ENCODE measurements at places on chromosomes 1 and 21.

DNA sequence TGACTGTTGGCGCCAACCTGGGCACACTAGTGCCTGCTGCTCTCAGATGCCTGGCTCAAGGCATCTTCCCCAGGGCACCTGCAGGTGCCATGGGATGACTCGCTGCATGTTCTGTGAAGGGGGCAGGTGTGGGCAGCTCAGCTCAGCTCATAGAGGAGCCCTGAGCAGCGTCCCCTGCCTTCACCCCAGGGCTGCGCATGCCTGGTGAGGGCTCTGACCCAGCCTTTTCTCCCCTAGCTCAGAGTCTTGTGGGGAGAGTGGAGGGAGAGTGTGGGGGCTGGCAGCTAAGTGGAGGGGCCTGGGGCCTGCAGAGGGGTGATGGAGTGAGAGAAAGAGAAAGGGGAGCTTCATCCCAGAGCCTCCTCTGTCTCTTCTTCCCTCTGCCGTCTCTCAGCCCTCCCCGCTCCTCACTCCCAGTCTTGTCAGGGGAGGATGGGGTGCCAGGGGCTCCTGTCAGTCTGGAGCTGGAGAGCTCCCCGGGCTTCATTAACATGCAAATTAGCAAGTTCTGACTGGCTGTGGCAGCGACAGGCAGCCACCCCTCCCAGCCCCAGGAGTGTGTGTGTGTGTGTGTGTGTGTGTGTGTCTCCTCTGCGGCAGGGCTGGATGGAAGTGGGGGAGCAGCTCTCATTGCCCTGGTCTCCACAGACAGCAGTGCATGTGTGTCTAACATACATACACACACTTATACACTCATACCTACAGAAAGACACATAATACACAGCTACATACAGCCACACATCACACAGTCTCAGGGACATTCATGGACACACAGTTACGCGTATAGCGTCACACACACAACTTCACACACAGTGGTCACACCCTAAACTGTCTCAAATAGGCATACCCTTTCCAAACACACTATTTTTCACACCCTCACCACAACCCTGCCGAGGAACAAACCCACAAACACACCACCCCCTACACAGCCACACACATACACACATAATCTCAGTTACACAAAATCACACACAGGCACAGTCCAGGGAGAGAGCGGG lies 34.0 kb downstream of the FOXO6 start:
- DNase-seq: no peak

GRCh38 chr1:6037338-6037762 lies 8.3 kb upstream of the KCNAB2 start:
- DNase-seq: no peak

DNA sequence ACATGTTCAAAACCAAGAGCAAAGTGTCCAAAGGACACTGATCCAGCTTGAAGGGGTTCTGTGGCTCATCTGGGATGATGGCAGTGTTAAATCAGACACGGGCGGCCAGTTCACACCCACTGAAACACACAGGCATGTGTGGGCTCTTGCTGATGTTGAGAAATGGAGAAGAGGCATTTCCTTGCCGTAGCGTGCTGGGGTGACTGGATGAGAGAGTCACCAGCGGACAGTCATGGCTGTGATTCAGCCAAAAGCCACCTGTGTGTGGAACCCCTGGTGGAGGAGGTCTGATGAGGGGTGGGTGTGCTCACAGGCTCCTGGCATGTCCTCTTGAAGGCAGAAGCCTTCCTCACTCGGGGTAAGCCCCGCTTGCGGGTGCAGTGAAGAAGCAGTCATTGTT lies 7.2 kb downstream of the C1orf35 start:
- DNase-seq: no peak

DNA sequence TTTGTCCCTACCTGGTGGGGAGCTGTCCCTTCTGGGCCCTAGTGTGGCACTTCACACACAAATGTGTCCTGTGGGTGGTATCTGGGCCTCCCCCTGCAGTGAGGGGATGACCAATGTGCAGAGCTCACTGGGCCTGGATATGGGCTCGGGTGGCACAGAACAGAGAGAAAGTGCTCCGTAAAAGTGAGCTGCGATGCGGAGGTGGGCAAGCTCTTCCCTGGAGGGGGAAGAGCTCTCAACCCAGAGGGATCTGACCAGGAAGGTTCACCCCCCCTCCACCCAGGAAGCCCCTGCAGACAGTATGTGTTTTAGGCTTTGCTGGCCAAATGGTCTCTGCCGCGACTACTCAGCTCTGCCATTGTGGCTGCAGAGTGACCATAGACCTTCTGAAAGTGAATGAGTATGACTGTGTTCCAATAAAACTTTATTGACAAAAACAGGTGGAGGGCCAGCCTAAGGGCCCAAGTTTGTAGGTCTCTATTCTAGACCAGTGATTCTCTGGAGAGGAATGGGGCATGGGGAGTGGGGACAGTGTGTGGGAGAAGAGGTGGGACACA lies 8.6 kb upstream of the ITGB2 start:
- DNase-seq: no peak

- no peak for DNase-seq
Measured at GRCh38 chr1:157270705-157271274, 132.6 kb upstream of the ETV3 start.

GRCh38 chr1:70042090-70042731 lies 163.2 kb downstream of the LRRC40 start:
- no peak for DNase-seq

GRCh38 chr1:15188130-15188524 lies 34.6 kb downstream of the TMEM51 start:
- DNase-seq: no peak

- no peak for DNase-seq
Measured at GRCh38 chr1:223525957-223526356, 132.7 kb downstream of the CCDC185 start.

Data from activated CD4-positive, alpha-beta T cell treated with anti-CD3 and anti-CD28 coated beads, Interleukin-2, amount 50 U/mL, for 1 hour (primary cell).